ENCODE measurements at places on chromosomes 5 and 9.

DNA sequence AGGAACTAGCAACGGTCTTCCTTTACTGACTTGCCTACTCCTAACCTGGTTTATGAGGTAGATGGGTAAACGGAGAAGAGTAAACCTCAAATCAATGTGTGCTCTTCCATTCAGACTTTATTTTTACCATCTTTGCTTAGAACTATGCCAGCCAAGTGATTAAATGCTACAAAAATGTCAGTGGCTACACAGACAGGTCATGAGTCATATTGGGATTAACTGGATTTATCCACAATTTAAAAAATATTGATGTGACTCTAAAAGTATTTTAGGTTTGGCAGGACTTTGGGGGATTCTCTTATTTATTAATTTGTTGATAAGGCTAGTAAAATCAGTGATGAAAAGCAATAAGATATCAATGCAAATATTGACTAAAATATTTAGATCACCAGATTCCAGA lies 275.0 kb downstream of the PLK2 start:
- no peak for DNase-seq

- no peak for DNase-seq
These were observed 148.1 kb downstream of the PDE4D start for GRCh38 chr5:59745415-59745863.

GRCh38 chr5:76363352-76364225 lies 39.5 kb upstream of the IQGAP2 start:
- no peak for DNase-seq

DNA sequence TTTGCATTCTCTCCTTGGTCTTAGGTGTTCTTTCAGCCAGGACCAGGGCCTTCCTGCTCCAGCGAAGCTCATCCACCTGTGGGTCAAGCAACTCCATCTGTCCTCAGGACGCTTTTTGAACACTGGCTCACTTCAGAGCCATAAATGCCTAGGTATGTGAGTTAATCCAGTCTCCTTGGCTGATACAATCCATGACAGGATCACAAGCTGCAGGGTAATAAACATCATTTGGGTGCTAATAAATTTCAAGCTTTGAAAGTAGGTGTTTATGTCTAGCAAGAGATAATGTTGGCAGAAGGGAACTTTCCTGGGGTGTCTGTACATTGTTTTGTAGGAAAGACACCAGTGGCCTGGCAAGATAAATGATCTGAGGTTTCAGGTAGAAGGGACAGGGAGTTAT lies 159.2 kb upstream of the TUT7 start:
- no peak for DNase-seq

DNA sequence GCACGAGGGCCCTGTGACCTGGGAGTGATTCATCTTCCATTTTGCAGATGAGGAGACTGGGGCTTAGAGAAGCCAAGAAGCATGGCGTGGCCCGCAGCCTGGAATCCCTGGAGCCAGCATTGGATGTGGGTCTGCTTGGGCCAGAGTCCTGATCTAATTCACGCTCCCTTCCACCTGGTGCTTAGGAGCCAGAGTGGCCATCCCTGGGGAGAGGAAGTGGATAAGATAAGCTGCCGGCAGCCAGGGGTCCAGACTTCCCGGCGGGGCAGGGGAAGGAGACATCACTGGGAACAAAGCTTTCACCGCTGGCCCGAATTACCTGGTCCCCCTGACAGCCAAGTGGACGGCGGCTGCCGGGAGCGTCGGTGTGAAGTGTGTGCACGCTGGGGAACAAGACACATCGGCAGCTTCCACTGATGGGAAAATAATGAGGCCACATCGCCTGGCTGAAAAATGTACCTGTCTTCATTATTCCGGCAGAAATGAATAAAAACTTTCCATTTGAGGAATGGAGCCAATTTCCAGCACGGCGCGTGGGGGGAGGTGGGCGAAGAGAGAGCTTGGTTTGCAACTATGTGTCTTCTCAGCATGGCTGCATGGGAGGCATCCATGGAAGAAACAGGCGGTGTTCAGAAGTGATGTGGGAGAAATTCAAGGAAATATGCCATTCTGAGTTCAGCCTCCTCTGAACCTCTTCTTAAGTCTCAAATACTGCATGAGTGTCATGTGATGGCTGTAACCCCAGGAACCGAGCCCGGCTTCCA lies 78.5 kb downstream of the OLFM1 start:
- DNase-seq, result no peak

- DNase-seq, result no peak
These were observed 10.0 kb downstream of the GPX3 start for GRCh38 chr5:151030379-151030778.

- no peak for DNase-seq
These were observed 559.0 kb upstream of the RGMB start for GRCh38 chr5:98214240-98215051.

GRCh38 chr5:39629946-39630345 lies 205.2 kb upstream of the DAB2 start:
- no peak for DNase-seq

DNA sequence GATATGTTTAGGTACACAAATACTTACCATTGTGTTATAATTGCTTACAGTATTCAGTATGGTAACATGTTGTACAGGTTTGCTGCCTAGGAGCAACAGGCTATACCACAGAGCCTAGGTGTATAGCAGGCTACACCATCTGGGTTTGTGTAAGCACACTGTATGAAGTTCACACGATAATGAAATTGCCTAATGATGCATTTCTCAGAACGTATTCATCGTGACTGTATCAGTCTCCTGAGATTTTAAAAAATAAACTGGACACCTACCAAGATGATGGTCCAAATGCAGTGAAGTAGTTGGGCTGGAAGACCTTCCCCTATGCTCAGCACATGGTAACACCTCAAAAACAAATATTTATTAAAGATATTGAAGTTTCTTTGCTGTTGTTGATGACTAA lies 103.3 kb upstream of the NFIB start:
- no peak for DNase-seq

GRCh38 chr5:35924122-35924949 lies 14.1 kb downstream of the CAPSL start:
- DNase-seq, result peak; percentile 9

DNA sequence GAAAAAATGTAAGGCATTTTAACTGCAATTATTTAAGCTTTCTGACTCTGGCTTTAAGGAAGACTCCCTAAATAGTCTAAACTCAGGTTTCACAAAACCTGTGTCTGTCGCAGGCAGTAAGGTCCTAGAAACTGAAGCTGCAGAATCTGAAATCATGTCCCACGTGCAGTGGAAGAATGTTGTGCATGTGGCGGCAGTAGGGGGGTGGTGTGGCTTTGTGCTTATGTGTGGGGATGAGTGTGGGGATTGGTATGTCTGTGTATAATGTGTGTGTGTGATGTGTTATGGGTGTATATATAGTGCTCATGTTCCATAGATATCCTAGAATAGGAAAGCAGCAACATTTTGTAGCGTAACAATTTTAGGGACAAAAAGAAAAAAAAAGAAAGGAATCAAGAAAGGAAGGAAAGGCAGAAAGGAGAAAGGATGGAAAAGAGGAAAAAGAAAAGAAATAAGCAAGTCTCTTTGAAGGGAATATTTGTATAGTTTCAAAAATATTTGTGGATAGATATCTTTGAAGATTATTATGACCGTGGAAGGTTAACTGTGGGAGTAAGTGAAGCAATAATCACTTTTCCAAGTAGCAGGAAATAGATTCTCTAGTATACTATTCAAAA lies 6.6 kb downstream of the ANKDD1B start:
- no peak for DNase-seq

- DNase-seq, result no peak
These were observed 257.8 kb downstream of the FSTL4 start for GRCh38 chr5:133354323-133355185.

DNA sequence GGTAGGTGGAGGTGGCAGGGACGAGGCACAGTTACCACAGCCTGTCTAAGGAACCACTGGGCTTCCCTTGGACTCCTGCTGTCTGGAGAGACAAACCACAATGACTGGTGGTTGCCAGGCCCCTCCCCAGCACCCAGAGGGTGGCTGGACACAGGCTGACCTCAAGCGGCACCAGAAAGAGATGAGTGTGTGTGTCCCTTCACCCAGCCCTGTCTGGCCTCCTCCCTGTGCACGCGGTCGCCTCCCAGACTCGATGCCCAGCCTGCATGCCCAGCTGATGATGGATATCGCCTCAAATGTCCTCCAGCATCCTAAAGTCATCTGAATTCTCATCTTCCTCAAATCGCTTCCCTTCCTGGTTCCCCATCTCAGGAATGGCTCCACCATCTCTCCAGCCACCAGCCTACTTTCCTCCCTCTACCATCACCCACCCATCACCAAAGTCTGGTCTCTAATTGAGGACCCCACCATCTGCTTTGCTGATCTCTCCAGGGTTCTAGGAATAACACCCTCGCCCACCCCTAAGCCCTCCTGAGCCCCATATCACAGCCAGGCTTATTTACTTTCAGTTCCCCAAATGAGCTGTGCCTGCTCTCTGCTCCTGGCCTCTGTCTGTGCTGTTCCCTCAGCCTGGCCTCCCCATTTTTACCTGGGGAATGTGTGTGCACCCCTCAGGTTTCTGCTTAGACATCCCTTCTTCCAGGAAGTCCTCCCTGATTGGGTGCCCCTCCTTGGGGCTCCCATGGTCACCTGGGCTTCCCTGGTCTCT lies 52.5 kb upstream of the GGTA1 start:
- DNase-seq, result no peak

DNA sequence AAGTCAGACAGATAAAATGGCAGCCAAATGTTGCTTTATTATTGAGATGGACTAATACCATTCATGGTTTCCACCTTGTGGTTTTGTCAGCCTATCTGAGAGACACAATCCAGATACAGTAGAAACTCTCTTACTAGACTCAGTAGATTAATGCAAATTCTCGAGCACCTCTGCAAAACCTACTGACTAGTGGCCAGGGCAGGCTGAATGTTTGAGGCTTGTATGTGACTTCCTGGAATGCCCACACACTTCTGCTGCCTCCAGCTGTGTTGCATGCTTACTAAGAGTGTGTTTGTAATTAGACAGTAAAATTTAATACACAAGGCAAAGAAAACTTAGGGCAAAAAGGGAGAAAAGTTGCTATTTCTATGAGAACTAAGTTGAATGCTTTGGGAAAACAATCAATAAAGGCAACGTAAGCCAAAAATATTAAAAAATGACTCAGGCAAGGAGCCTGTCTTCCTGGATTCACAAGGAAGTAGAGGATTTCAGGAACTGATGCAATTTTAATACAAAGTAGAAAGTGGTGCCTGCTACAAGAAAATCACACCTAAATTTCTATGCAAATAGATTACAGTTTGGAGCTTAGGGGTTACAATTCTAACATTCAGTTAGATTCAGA lies 30.2 kb upstream of the CCNG1 start:
- no peak for DNase-seq

DNA sequence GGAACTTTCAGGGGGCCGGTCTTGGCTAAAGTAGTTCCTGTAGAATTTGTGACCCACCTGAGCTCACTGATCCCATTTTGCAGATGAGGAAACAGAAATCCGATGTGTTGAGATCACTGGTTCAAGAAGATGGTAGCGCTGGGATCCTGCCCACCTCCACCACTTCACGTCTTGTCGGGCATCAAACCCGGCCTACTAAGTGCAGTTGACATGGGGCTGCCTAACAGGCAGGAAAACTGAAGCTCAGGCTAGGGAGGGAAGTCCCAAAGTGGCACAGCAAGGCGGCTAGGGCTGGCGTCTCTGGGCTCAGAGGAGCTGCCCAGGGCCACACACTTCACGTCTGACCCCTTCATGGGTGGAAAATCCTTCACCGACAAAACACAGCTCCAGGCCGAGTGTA lies 502 bp upstream of the ENG start:
- DNase-seq, result no peak

DNA sequence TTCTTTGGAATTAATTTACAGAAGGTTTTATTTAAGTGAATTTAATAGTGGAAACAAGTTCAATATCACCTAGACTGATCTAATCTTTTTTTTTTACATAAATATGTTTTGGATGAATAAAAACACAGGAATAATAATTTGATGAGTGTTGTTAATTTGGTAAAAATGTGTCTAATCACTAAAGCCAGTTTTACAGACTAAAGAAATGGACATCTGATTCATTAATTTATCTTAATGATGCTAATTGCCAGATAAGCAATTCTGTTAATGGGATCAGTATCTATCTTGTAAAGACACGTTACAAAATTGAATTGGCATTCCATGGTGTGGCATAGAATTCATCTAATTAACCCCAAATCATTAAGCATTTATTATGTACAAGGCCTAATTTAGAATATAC lies 743.3 kb upstream of the CDH6 start:
- no peak for DNase-seq

GRCh38 chr5:75678155-75678554 lies 39.1 kb downstream of the POC5 start:
- no peak for DNase-seq

DNA sequence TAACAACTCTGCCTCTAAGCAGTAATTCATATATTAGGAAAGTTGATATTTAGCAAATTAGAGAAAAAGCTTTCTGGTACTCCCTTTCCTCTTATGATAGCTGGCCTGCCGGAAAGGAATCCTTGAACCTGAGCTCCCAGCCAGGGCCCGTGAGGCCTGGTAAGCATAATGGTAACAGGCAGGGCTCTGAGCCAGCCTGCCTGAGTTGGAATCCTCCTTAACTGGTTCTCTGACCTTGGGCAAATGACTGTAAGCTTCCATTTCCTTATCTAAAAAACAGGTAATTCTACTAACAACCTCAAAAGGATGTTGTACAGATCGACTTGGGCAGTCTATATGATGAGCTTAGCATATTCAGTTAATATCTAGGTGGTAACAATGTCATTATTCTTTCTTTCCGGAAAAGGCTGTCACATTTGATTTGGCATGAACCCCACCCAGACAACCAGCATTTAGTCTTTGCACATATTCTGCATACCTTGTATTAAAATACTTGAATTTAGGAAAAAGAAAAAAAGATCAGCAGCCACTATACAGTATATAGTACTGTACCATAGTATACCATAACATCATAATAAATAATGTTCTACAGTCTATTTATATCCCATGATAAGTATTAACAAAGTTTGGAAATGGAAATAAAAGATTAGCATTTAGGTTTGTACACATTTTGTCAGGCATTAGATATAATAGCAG lies 55.7 kb upstream of the MAP3K1 start:
- no peak for DNase-seq

- no peak for DNase-seq
These were observed 119.5 kb upstream of the LMX1B start for GRCh38 chr9:126494264-126494663.

DNA sequence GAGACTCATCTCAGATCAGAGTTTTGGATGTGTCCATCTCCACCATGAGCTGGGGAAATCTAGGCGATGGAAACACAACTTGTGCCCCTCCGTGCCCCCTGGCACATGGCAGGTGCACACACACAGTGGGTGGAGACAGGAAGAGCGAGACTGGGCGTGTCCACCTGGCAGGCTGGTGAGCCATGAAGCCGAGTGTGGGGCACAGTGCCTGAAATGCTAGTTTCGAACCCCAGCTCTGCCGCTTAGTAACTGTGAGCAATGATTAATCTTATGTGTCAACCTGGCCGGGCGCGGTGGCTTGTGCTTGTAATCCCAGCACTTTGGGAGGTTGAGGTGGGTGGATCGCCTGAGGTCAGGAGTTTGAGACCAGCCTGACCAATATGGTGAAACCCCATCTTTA lies 80.8 kb upstream of the RNU6ATAC start:
- DNase-seq, result no peak

- DNase-seq, result no peak
These were observed 3.9 kb upstream of the ADCY2 start for GRCh38 chr5:7391814-7392692.

- no peak for DNase-seq
These were observed 215.1 kb downstream of the CD180 start for GRCh38 chr5:66981266-66982055.

All from stimulated activated CD4-positive, alpha-beta T cell treated with anti-CD3 and anti-CD28 coated beads, Interleukin-4, amount 100 ng/mL, for 4 hours (primary cell).